NCI-H1048 (cell line): ENCODE measurements at places on chromosomes 2 and 18.

- DNase-seq = no peak
Measured at GRCh38 chr2:135093670-135094330, 41.7 kb downstream of the RAB3GAP1 start.

DNA sequence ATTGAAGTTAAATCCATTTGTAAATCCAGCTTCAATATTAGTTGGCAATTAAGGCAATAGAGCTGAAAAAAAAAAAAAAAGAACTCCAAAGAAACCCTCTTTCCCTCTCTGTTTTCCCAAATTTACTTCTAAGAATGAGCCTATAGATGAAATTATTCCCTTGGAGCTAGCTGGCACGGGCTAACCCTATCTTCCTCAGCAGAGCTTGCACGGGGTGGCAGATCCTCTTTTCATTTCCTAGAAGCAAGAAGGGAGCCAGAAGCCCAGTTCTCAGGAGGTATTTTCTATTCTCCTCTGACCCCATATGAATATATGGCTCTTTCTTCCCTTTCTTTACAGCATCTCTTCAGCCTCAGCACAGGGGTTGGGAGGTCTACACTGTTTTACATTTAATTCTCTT is 426.0 kb downstream of the TGIF1 start:
- no peak for DNase-seq

GRCh38 chr2:84940088-84940470 is 30.9 kb upstream of the KCMF1 start:
- no peak for DNase-seq

DNA sequence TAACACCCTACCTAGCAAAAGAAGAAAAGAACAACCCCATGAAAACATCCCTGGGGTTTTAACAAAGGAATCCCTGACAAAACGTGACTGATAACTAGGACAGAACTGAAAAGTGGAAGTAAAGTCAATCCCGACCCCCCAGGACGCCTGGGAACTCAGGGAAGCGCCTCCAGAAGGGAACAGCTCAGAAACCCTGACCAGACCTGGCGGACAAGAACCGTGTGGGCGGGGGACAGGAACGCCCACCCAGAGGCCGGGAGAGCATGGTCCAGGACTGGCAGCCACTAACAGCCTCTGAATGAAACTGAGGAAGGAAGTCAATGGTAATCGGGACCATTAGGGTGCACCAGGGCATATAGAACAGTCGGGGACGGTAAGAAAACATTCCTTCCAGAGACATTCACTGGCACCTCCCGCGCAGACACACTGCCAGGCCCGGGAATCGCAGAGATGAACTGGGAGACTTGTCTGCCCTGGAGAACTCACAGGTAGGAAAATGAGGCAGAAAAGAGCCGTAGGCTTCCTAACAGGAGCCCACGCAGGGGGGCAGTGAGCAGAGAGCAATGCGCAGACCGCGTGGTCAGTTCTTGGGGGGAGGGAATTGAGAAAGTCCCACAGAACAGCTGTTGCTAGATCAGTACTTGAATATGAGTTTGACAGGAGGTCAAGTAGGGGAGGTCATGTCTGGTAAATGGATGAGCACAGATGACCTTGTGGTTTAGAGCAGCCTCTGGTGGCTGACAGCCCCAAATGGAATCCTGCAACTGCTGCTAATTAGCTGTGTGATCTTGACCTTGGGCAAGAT is 1.3 kb upstream of the TBC1D8 start:
- no peak for DNase-seq

DNA sequence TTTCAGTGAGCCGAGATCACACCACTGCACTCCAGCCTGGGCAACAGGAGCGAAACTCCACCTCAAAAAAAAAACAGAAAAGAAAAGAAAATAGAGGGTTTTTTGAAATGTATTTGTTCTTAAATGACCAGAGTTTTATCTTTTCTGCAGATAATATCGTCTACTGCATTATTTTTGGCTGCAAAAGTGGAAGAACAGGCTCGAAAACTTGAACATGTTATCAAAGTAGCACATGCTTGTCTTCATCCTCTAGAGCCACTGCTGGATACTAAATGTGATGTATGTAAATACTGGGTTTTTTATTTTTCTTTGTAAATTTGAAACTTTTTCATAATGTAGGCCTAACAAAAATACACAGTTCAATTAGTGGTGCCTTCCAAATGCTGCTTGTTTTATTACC is 18.1 kb downstream of the CCNT2 start:
- DNase-seq = no peak

GRCh38 chr18:37364237-37364636 is 201.4 kb downstream of the CELF4 start:
- no peak for DNase-seq

DNA sequence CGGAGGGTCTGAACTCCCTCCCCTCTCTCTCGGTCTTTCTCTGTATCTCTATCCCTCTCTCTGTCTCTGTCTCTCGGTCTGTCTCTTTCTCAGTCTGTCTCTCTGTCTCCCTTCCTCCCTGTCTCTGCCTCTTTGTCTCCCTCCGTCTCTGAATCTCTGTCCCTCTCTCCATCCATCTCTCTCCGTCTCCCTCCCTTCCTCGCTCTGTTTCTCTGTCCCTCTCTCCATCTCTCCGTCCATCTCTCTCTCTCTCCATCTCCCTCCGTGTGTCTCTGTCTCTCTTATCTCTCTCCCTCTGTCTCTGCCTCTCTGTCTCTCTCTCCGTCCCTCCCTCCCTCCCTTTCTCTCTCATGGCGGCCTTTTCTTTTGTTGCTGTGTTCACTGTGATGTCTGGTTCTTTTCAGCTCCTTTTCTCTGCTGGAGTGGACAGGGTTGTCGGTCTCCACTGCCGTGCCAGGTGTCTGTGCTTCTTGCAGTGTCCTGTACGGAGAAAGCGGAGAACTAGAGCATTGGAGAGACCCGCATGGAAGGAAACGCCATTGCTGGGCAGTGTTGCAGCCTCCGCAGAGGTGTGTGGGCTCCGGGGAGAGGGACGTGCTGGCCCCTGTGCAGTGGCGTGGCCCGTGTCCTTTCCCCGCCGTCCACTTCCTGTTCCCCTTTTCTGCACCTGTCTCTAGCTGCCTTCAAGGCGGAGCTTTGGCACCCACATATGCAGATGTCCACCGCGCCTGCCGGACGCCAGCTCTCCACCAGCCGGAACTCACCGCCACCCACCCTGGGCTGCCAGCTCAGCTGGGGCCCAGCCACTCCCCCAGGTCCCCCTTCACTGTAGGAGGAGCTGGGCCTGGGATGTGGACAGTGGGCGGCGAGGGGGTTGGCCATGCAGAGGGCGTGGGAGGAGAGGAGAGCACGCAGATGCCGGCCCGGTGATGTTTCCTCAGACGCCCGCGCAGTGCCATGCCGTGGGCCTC is 113.1 kb downstream of the NFATC1 start:
- no peak for DNase-seq

DNA sequence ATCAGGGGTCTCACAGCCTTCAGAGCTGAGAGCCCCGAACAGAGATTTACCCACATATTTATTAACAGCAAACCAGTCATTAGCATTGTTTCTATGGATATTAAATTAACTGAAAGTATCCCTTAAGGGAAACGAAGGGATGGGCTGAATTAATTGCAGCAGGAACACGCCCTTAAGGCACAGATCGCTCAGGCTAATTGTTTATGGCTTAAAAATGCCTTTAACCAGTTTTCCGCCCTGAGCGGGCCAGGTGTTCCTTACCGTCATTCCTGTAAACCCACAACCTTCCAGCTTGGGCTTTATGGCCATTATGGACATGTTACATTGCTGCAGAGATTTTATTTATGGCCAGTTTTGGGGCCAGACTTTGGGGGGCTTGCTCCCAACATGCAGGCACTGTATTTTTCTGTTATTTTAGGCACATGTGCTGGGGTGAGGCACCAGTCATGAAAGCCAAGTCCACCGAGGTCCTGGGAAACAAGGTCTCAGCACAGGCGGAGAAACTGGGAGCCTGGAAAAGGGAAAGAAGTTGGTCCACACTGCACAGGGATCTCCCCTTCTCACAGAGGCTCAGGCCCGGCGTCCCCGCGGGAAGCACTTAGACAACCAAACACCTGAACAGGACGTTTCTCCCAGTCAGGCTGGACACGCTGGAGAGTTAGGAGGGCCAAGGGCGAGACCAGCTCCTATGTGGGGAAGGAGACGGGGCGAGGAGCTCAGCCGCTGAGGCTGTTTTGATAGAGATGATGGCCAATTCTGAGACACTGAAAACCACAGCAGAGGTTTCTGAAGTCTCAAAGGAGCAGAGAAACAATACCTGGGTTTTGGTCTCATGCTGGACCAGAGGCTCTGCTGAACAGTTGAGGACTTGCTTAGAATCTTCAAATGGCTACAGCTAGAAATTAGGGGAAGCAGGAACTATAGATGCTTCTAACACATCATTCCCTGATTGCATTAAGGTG is 86.7 kb downstream of the TMEM18 start:
- no peak for DNase-seq

GRCh38 chr2:134706587-134707329 is 12.0 kb downstream of the TMEM163 start:
- no peak for DNase-seq

DNA sequence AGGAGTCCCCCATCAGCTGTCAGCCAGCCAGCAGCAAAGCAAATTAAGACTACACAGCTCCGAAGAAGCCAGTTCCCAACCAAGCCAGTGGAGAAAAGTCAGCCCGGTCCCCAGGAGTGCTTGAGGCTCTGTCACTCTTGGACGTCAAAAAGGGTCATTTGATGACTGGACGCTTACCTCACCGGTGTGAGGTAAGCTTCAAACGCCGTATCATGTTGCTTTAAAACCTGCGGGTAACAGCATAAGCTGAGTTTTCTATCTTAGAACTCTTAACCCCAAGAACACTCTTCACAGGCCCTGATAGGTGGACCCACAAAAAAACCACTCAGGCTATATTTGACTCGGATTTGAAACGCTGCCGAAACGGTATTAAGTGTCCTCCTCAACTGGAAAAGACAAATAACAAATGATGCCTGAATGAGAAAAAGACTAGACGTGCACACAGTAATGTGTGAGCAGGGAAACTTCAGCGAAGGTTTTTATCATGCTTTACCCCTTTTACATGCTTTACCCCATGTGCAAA is 682 bp upstream of the LNPK start:
- DNase-seq = no peak

DNA sequence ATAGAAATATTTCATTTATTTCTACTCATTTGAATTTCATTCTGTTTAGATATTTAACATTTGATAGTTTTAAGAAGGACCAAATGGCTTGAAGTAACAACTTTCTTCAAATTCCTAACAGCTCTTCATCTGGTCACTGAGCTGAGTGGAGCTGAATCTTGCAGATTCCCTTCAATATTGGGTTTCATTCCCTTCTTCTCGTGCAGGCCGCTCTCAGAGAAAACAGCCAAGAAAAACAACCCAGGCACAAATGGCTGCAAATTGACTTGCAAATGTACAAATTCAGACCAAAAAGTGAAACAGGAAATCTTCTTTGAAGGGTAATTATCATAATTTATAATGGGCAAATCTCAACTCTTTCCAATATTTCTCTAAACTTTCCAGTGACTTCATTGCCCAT is 30.3 kb upstream of the GCG start:
- DNase-seq = no peak

GRCh38 chr2:118493213-118493612 is 354.2 kb downstream of the EN1 start:
- no peak for DNase-seq

GRCh38 chr2:46298522-46299353 is 1.5 kb downstream of the EPAS1 start:
- DNase-seq = no peak

DNA sequence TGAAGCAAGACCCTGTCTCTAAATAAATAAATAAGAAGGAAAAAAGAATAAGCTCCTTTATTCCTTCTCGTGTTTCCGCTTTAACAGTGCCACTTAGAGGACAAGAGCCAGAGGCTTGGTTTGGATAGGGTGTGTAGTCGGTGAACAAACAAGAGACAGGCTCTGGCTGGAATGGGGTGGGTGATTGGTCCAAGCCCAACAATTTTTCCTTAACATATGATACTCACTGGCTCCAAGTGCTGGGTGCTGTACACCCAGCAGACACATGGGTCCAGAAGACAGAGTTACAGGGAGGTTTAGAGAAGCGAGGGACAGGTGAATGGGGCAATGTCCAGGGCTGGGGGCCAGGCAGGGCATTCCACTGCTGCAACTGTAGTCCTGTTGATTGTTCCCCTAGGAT is 77.8 kb downstream of the NCAPH start:
- DNase-seq = no peak

DNA sequence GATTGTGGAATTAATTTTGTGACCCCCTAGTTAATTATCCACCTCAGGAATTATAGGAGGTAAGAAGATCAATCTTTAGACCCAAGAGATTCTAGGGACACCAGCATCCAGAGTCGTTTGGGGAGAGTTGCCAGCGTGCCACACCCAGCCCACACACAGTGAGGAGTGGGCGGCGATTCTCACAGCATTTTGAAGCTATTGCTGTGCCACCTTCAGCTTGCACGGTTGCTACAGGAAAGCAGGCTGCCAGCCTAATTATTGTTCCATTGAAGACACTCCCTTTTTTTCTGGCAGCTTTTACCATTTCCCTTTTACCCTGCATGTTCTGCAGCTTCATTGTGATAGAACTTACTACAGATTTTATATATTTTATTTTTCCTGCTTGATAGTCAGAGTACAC is 13.1 kb upstream of the MYL12A start:
- DNase-seq = no peak

- no peak for DNase-seq
Measured at GRCh38 chr2:241120440-241120839, 18.4 kb upstream of the MTERF4 start.

DNA sequence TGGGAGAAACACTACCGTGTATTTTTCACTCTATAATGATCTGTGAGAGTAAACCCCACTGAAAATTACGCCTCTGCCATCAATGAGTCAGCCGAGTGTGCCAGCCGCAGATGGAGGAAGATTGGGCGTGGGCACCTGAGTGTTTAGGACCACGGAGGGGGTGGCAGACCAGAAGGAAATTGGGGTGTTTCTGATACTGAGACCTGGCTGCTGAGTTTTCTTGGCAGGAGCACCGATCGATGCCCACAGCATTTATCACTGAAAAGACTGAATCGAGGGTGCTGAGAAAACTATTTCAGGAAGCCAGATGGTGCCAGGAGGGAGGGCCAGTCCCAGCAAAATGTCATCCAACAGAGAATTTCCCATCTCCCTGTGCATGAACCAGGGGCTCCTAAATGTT is 91.9 kb upstream of the TPO start:
- DNase-seq = no peak

DNA sequence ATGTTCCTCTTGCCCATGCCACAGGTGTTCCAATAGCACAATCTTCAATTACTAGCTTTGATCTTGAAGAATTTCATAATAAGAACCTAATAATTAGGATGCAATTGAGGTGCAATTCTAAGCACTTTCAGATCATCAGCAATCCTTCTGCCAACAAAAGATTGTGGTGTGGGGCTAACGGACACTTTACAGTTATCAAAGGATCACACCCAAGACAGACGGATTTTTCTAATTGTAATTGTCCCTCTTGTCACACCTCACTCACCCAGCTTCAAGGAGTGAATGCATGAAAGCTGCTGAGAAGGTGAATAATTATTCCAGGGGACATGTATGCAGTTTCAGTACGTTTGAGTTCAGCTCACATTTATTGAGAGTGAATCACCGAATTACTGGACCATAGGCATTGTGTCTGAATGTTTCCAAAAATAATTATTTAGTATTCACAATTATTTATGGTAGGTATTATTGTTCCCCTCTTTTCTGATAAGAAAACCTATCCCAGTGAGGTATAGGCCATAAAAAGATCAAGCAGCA is 438.5 kb upstream of the TRIB2 start:
- no peak for DNase-seq

GRCh38 chr18:50131591-50131990 is 63.4 kb downstream of the MYO5B start:
- no peak for DNase-seq
